ENCODE measurements at places on chromosomes 3 and 15.
A peak's percentile ranks its signal among the peaks of the same experiment; 100 is the strongest.

DNA sequence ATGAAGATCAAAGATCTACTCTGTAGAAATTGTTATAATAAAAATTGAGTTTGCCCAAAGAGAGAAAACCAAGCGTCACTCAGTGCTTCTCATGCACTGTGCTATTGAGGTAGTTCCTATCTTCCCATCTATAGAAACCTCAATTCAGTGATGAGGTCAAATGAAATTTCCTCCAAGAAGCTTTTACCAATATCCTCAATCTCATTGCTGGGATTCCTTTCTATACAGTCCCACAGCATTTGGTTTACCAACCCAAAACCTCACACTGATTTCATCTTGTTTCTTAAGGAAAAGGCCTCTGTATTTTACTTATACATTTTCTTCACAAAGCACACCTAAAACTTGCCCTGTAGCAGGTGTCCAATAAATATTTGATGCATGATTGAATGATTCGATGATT is 147.2 kb downstream of the ALCAM start:
- no peak for DNase-seq

- DNase-seq: no peak
Observed at GRCh38 chr3:50357481-50357880, 1.8 kb downstream of the TMEM115 start.

GRCh38 chr15:60376677-60377095 is 21.1 kb downstream of the ANXA2 start:
- DNase-seq: no peak

GRCh38 chr3:150740733-150741496 is 22.1 kb downstream of the SIAH2 start:
- no peak for DNase-seq

DNA sequence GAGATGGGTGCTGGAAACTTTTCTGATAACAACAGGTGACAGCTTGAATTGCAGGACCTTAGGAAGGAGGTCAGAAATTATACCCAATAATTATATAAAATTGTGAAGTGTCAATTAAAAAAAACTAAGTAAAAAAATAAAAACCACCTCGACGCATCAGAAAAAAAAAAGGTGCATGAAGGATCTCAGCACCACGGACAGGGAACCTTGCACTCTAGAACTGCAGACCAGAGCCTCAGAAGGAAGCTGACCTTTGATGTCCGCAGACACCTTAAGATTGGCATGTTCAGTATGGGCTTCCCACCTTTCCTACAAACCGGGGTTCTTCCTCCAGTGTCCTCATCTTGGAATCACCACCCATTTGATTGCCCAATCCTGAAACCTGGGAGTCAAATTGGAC is 60.9 kb downstream of the SCN10A start:
- DNase-seq: no peak

GRCh38 chr3:98233468-98233867 is 30.6 kb upstream of the OR5H6 start:
- no peak for DNase-seq

GRCh38 chr15:75639709-75640482 is at the start of gene IMP3:
IMP3 (minus strand) TSS chr15:75640224; CDS start chr15:75640168, 56 bp downstream.
- peak; percentile 96 for DNase-seq

DNA sequence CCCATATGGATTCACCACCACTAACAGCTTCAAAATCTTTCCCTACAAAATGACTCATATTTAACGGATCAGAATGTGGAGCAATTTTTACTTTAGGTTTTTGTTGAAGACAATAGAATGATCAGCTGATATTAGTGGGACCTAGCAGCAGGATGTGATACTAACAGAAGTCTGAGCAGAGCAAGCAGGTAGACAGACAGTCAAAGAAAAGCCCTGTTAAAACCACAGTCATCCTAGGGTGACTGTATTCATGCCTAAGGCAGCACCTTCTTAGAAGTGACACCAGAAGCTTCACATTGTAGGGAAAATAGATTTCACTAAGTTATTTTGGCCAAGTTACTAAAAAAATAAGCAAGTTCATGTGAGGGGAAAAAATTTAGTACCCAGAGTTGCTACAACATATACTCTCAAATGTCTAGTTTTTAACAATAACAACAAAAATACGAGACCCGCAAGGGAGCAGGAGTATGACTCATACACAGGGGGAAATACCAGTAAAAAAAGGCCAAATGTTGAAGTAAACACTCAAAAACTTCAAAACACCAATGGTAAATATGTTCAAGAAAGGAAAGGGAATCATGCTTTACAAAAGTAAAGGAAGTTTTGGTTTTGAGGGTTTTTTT is 590.9 kb downstream of the EPHA3 start:
- DNase-seq: no peak

DNA sequence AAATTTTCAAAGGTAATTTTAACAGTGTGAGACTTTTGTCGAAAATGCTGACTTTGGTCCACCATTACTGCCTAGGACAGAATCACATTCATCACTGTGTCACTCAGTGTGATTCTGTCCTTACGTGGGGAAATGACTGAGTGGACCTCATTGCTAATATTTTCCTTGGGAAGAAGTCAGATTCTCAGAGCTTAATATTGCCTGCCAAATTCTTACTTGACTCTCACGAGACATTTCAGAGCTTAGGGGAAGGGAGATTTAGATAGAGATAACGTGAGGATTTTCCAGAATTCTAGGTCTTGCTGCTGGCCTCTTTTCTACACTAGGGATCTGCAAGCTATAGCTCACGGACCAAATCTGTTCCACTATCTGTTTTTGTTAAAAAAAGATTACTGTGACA is 270.4 kb downstream of the SUCLG2 start:
- DNase-seq: no peak

GRCh38 chr15:76987896-76988860 is 6.7 kb upstream of the PSTPIP1 start:
- peak; percentile 8 for DNase-seq

DNA sequence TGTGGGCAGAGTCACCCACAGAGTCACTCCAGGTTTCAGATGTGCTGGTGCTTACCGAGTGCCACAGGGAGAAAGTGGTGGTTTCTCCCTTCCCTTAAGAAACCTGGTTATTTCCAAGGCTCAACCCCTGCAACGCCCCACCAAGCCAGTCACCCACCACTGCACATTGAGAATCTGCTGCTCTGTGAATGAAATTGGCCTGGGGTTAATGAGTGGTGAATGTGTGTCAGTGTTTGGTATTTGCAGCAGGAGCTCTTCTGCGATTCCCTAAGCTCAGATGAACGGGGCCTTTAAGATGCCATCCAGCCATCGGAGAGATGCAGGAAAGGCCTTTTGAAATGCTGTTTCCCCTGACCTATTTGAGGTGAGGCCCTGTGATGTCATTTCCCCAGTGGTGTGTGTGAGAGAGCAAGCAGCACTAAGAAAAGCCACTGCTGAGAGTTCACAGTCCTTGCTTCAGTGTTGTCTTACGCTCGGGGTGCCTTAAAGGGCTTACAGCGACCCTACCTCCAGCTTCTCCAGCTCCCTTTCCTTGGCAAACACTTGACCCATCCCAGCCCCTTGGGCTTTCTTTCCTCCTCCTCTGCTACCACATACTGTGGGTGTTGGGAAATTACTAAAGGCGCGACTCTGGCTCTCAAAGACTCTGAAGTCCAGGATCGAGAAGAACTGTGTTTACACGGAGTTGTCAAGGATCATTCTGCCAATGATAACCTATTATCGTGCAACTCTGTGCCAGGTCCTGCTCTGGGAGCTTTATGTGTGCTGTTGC is 68.9 kb downstream of the SMAD3 start:
- no peak for DNase-seq

- DNase-seq: no peak
Observed at GRCh38 chr3:23111286-23111685, 91.8 kb upstream of the UBE2E2 start.

DNA sequence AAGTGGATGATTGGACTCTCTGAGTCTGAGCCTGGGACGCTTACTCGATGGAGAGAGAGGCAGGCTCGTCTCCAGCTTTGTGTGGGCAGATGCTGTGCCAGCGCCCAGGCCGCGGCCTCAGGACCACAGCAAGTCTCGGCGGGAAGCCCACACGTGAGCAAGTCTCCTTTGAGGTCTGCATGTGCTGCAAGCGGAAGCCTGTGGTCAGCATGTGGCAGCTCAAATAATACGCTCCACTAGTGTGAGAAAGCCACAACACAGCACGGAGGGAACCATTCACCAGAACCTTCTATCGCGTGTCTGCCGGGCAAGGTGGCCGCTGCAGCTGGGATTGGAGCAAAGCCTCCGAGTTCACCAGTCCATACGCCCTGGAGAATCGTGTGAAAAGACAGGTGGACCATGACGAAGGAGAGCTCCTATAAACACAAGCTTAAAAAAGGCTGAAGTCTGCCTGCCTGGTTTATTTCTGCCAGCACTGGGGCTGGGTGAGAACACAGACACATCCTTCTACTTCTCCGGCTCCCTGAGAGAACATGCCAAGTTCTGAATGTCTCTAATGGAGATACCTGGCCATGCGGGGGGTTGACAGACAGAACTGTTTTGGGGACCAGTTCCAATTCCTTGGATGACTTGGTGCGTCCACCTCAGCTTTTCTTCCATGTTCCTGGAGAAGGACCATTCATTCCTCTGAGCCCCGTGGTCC is 82.0 kb upstream of the LRIG1 start:
- DNase-seq: no peak

All from WTC11 (cell line).